H9 (cell line): ENCODE measurements at places on chromosomes 1 and 21. TPM values are rescaled to one million over a fixed set of nuclear protein-coding genes. Genes with fewer than 3 reads are reported as not detected.
A peak's percentile ranks its signal among the peaks of the same experiment; 100 is the strongest.

- no peak for DNase-seq
These were observed 23.6 kb upstream of the CTH start for GRCh38 chr1:70387507-70387906.

- no peak for DNase-seq
These were observed 106.3 kb downstream of the SETD4 start for GRCh38 chr21:35954066-35954465.

DNA sequence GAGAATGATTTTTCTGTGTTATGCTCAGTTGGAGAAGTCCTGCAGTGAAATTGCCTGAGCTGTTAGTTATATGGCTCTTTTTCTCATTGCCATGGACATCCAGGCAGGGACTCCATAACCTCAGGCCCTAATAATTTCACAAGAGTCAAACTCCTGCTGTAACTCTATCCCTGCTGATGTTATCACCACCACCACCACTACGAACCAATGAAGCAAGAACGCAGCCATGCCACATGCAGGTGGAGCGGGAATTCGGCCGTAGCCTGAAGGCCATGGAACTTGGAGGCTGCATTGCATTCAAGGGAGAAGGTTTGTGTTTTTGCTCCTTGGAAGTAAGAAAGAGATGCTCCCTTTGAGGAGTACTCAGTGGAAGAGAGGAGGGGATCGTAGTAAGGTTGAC is 16.8 kb upstream of the DLGAP3 start:
- no peak for DNase-seq

GRCh38 chr1:202162418-202163280 is 2.2 kb upstream of the PTPN7 start:
- DNase-seq = peak; percentile 27

GRCh38 chr21:33761441-33762036 is 119.2 kb downstream of the ITSN1 start:
- no peak for DNase-seq

- no peak for DNase-seq
These were observed 111.7 kb downstream of the ADGRL4 start for GRCh38 chr1:78894811-78895210.

- DNase-seq = no peak
These were observed 33.3 kb downstream of the GNPAT start for GRCh38 chr1:231274119-231274825.

DNA sequence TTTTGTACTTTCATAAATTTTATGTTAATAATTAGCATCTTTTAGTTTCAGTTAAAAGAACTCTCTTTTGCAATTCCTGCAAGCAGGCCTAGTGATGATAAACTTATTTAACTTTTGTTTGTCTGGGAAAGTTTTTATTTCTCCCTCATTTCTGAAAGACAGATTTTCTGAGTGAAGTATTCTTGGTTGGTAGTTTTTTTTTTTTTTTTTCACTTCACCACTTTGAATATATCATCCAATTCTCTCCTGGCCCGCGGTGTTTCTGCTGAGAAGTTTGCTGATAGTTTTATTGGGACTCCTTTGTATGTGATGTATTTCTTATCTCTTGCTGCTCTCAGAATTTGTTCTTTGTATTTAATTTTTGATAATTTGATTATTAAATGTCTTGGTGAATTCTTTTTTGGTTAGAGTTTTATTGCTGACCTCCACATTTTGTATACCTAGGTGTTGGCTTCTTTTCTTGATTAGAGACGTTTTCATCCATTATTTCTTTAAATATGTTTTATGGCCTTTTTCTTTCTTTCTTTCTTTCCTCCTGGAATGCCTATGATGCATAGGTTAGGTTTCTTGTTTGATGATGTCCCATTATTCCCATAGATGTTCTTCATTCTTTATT is 45.9 kb downstream of the BRINP2 start:
- no peak for DNase-seq

GRCh38 chr1:218828125-218828650 is 345.5 kb upstream of the LYPLAL1 start:
- DNase-seq = no peak

The KCNJ10 gene
- total RNA-seq = 0.42 and 0.44 TPM in 2 replicates

The LEMD1 gene
- 11.8 and 11.9 TPM in 2 replicates for total RNA-seq

The CHI3L1 gene
- not detected in 2 replicates for total RNA-seq

The TRAF3IP3 gene
- total RNA-seq = not detected in 2 replicates
